ENCODE measurements at places on chromosomes 6 and 20.

GRCh38 chr20:17568972-17569521, 828 bp upstream of the DSTN start:
- peaks cover 11% of the 10 kb centered on the region for H3K4me1 ChIP-seq
- DNase-seq = no peak
- no peaks in the 10 kb centered on the region for H3K36me3 ChIP-seq
- H3K27ac ChIP-seq = no peak overlapping the region

DNA sequence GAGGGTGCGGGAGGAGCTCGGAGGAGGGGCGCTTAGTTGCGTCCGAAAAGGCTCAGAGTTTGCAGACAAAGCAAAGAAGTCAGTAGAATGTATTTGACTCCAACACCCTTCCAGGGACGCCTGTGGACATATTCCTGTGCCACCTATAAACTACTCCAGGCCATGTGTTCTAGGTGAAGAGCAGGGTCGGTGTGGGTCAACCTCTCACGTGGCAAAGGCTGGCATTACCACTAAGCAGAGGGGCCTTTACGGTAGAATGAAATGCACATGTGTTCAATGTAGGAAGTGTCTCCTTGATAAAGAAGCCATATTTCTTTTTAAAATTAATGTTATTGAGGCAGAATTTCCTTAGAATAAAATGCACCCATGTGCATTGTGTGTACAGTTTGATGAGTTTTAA, 15.4 kb downstream of the SIRT5 start:
- H3K4me3 ChIP-seq = no peak overlapping the region
- H3K27ac ChIP-seq = no peak overlapping the region
- DNase-seq = no peak

- DNase-seq = no peak
- H3K36me3 ChIP-seq = no peaks in the 10 kb centered on the region
- H3K27ac ChIP-seq = no peak overlapping the region
- no peaks in the 10 kb centered on the region for H3K4me1 ChIP-seq
- H3K27me3 ChIP-seq = peaks cover 27% of the 10 kb centered on the region
- no peak overlapping the region for H3K4me3 ChIP-seq
Measured at GRCh38 chr6:89895276-89895874, 1.1 kb downstream of the GJA10 start.

GRCh38 chr6:82987416-82987815, 78.2 kb downstream of the UBE3D start:
- no peak overlapping the region for H3K27ac ChIP-seq
- DNase-seq = no peak
- H3K4me1 ChIP-seq = no peaks in the 10 kb centered on the region
- no peak overlapping the region for H3K4me3 ChIP-seq
- no peaks in the 10 kb centered on the region for H3K27me3 ChIP-seq
- no peaks in the 10 kb centered on the region for H3K36me3 ChIP-seq

DNA sequence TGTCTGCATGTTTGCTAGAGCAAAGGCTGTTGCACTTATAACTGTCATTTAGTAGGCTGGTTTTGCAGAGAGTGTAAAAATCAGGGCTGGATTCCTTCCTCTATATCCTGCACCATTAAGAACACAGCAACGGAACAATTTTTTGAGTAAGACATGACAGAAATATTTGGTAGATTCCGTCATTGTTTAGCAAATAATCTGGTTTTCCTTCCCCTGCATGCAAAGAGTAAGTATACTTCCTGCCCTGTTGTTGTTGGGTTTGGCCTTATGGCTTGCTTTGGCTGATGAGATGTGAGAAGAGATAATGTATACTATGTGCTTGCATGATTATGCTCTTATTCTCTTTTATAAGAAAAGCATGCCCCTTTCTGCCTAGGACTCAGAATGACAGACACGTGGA, 23.8 kb downstream of the MANEA start:
- no peak overlapping the region for H3K4me3 ChIP-seq
- H3K36me3 ChIP-seq = peaks cover 3% of the 10 kb centered on the region
- DNase-seq = no peak
- no peak overlapping the region for H3K27ac ChIP-seq
- no peaks in the 10 kb centered on the region for H3K4me1 ChIP-seq

DNA sequence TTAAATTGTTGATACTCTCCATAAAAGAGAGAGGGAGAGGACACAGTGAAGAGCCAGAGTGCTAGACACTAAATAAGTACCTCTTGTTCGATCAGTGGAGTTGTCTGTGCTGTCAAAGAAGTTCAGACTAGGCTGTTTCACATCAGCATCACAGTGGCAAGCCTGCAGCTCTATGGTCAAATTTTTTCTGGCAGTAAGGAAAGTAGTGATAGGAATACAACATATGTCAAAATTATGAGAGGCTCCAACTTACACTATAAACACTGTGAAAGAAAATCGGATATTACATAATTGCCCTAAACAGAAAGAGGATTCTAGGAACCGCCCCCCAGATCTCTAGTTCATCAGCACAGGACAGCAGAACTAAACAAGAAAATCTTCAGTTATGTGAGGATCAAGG, 23.1 kb downstream of the DNAH8 start:
- no peak overlapping the region for H3K4me3 ChIP-seq
- no peak overlapping the region for H3K27ac ChIP-seq
- no peaks in the 10 kb centered on the region for H3K27me3 ChIP-seq
- no peaks in the 10 kb centered on the region for H3K4me1 ChIP-seq

DNA sequence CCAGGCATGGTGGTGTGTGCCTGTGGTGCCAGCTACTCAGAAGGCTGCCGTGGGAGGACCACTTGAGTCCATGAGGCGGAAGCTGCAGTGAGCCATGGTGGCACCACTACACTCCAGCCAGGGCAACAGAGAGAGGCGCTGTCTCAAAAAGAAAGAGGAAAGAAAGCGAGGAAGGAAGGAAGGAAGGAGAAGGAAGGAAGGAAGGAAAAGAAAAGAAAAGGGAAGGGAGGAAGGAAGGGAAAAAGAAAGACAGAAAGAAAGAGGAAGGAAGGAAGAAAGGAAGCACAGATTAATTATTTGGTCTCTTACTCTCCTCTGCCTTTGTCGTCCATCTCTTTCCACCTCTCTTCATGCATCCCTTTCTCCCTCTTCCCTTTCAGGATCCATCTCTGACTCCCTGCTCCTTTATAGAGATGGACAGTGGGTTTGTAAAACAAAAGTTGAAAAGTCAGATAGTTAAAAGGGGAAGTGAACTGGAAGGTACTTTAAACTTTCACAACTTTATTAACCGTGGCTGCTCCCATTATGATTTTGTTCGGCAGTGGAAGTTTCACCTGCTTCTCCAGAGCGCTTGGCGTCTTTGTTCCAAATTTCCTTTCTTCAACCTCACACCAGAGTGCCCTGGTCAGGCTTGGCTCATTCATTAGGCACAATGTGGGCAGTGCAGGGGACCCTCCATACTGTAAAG, 1.5 kb downstream of the HLA-DQA1 start:
- DNase-seq = no peak
- no peak overlapping the region for H3K27ac ChIP-seq
- no peaks in the 10 kb centered on the region for H3K36me3 ChIP-seq
- no peak overlapping the region for H3K4me3 ChIP-seq

DNA sequence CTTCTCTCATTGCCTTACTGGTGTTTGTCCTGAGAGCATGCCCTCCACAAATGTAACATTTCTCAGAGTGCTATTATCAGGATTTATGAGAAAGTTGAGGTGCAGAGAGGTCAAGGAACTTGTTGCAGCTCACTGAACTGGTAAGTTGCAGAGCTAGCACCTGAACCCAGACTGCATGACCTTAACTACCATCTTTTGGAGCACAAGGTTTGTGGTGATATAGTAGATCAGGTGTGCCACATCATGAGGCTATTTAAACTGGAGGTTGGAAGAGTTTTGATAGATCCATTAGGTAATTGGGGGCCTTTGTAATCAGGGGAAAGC, 112.0 kb upstream of the CITED2 start:
- no peak overlapping the region for H3K27ac ChIP-seq
- DNase-seq = no peak
- no peaks in the 10 kb centered on the region for H3K36me3 ChIP-seq
- no peaks in the 10 kb centered on the region for H3K4me1 ChIP-seq

GRCh38 chr6:100633096-100633777, 168.5 kb upstream of the SIM1 start:
- peaks cover 9% of the 10 kb centered on the region for H3K36me3 ChIP-seq
- H3K27ac ChIP-seq = no peak overlapping the region
- no peak overlapping the region for H3K4me3 ChIP-seq
- no peak for DNase-seq
- H3K4me1 ChIP-seq = no peaks in the 10 kb centered on the region

DNA sequence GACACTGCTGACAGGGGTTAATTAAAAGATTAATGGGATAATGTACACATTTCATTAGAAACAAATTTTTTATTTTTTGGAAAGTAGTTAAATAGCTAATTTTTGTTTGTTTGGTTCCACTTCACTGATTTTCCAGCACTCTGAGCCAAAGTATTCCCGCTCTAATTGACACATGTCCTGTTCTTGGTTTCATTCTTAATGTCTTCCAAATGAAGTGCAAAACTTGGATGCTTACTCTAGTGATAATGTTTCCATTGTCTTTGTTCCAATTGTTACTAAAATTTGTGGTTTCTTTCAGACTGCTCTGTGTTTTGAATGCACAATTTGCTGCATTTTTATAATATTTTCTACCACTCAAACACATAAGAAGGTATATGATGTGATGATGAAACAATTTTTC, 794.3 kb downstream of the PHF3 start:
- no peaks in the 10 kb centered on the region for H3K27me3 ChIP-seq
- no peak overlapping the region for H3K27ac ChIP-seq
- H3K36me3 ChIP-seq = no peaks in the 10 kb centered on the region
- no peak for DNase-seq
- no peak overlapping the region for H3K4me3 ChIP-seq

GRCh38 chr6:39203436-39204159, 25.7 kb downstream of the KCNK5 start:
- DNase-seq = no peak
- no peak overlapping the region for H3K4me3 ChIP-seq
- no peak overlapping the region for H3K27ac ChIP-seq
- peaks cover 6% of the 10 kb centered on the region for H3K27me3 ChIP-seq

- no peak for DNase-seq
- H3K4me1 ChIP-seq = no peaks in the 10 kb centered on the region
- no peak overlapping the region for H3K4me3 ChIP-seq
- H3K27me3 ChIP-seq = no peaks in the 10 kb centered on the region
- H3K36me3 ChIP-seq = no peaks in the 10 kb centered on the region
- H3K27ac ChIP-seq = no peak overlapping the region
Measured at GRCh38 chr6:100346828-100347227, 117.9 kb downstream of the SIM1 start.

DNA sequence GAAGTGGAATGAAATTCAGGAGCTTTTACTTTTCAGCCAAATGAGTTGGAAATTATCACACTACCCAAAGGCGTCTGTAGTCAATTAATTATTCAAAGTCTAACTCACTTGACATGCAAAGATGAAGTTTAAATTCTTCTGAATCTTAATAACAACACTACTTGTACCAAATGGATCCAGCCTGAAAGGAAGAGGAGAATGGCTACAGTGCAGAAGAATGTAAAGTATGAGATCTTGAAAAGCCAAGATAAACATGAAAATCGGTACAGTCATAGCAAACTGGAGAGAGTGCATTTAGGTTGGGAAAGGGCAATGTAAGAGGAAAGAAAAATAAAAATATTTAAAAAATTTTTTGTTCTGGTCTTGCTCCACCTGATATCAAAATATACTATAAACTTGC, 195.5 kb downstream of the SIM1 start:
- H3K27me3 ChIP-seq = no peaks in the 10 kb centered on the region
- no peaks in the 10 kb centered on the region for H3K36me3 ChIP-seq
- no peak for DNase-seq
- H3K27ac ChIP-seq = no peak overlapping the region
- no peak overlapping the region for H3K4me3 ChIP-seq

Data from T-cell (primary cell).